ENCODE measurements at places on chromosomes 1 and 21. TPM values are rescaled to one million over a fixed set of nuclear protein-coding genes. Genes with fewer than 3 reads are reported as not detected.
A peak's percentile ranks its signal among the peaks of the same experiment; 100 is the strongest.

GRCh38 chr1:11796036-11796828 lies 9.5 kb downstream of the MTHFR start:
- no peak for DNase-seq

- DNase-seq, result no peak
Measured at GRCh38 chr1:149942207-149942606, 5.5 kb upstream of the MTMR11 start.

- DNase-seq, result no peak
Measured at GRCh38 chr1:87030740-87031690, 116.6 kb downstream of the HS2ST1 start.

DNA sequence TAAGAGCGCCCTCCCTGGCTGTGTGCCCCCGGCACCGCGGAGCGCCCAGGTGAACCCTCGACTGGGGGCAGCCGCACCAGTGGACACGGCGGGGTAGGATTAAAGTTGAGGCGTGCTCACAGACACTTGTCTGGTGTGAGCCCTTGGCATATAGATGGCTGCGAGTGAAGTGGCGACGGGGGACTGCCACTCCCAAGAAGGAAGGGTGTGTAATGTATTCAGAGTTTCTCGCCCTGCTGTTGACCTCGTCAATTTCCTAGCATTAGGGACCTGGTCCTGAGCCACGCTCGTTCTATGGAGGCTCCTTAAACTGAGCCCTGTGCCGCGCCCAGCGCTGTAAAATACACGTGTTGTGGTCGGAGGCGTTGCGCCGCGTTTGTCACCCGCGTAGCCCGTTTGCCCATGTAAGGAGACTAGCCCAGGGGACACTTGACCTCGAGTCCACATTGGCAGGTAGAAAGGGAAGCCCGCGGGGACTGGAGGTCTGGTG lies 554 bp downstream of the EVA1C start:
- no peak for DNase-seq

DNA sequence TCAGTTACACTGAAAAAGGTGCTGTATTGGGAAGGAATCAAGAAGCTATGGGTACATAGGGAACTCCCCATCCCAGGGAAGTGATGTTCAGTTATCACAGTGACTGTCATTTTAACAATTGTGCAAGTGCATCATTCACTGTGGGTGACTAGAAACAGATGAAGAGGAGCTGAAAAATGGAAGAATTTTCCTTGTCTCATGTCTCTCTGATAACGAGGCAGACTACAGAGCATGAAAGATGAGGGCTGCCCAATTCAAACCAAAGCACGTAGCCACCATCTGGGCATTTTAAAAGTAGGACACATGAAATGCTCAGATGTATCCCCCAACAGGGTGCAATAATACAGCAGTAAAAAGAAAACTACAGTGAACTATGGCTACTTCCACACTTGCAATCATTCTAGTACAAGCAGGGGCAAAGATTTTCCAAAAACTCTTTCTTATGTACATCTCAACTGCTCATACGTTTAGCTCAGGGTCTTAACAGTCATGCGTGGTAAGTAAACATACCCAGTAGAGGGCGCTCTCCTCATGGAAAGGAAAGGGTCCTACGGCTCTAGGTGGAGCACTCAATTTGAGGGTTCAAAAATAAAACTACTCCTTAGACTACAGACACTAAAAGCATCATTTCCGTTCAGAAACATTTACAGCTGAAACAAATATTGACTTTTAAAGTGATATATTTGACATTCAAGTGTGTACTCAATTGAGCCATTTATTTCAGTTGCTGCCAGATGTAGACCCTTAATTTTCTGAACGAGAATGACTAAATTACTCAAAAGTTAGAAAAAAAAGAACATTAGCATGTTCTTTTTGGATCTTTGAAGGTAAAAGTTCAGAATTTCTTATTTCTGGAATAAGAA lies 143.2 kb downstream of the KCTD3 start:
- DNase-seq, result peak; percentile 26

- no peak for DNase-seq
Measured at GRCh38 chr1:2529784-2530512, at the start of gene HES5. TSS of gene HES5 (minus strand) at chr1:2530263. CDS start at chr1:2530164, 99 bp downstream.

DNA sequence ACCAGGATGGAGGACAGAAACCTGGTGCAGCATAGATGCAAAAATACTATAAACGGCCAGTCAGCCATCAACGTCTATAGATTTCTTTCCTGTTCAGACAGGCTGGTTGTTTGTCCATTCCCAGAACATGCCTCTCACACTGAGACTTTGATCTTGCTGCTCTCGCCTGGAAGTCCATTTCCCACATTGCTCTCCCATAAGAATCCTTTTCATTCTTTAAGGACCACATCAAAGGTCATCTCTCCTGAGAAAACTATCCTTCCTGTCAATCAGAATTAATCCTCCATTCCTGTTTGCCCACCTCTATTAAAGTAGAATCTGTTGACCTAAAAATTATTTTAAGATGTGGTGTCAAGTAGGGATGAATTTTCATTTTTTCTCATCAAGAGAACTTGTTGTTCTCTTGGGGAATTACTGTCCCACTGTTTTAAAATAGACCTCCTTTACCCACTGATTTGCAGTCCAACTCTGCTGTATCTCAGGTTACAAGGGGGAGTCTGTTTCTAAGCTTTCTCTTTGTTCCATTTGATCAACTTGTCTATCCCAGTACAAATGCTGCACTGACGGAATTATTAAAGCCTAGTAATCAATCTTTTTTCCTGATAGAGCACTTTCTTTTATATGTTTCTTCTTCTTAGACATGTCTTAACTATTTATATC lies 172.7 kb downstream of the PATJ start:
- no peak for DNase-seq

The ANXA9 gene
- total RNA-seq, result not detected

DNA sequence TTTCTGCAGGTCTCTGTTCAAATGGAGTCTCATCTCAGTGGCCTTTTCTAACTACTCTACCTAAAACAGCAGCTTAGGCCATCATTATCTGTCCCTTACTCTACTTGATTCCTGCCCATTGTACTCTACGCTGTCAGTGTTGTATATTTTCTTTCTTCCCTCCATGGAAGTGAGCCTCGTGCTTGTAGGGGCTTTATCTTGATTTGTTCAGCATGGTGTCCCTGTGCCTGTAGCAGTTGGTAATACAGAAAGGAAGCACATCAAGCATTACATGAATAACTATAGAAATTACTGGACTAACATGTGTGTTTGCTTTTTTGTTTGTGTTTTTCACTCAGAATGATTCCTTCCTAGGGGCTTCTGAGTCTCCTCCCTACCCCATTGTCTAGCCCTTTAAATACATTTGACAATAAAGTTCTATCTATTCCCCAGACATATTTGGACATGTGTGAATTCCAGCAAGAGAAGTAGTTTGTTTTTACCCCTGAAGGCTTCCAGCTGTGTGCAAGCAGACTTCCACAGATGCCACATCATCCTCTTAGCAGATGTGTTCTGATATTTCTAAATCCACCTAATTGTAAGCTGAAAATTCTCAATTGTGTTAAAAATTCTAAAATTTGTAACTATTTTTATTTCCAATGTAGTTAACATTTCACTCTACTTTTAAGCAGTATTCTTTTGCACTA lies 40.3 kb downstream of the PRMT2 start:
- DNase-seq, result no peak

The C8B gene
- not detected for total RNA-seq

- DNase-seq, result no peak
Measured at GRCh38 chr1:212678456-212679410, 20.9 kb downstream of the BATF3 start.

- DNase-seq, result no peak
Measured at GRCh38 chr1:145995964-145996432, 381 bp downstream of the TXNIP start.

The OR2T35 gene
- total RNA-seq, result not detected

DNA sequence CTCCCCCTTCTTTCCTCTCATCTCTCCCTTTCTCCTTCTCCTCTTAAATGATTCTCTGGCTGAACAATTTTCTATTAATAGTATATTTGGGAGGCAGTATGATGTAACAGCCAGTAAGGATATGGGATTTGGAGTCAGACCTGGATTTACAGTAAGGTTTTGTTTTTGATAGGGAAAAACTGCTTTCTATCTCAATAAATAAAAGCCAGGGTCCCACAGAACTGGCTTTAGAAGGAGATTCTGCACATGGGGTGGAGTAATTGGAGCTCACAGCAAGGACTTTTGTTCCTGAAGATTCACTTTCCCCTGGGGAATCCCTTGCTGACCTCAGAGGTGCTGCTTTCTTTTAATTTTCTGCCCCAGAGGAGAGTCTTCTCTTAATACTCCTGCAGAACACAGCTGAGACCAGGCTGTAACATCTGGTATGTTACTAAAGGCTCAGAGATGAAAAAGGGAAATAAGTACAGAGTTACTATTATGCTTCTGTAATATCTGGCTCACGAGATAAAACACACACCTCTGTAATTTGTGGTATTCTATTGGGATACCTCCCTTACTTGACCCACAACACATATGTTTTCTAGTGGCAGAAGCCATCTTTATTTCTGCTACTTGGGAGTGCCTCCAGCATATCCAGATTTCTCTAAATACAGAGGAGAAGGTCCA lies 13.4 kb downstream of the EPB41 start:
- no peak for DNase-seq

DNA sequence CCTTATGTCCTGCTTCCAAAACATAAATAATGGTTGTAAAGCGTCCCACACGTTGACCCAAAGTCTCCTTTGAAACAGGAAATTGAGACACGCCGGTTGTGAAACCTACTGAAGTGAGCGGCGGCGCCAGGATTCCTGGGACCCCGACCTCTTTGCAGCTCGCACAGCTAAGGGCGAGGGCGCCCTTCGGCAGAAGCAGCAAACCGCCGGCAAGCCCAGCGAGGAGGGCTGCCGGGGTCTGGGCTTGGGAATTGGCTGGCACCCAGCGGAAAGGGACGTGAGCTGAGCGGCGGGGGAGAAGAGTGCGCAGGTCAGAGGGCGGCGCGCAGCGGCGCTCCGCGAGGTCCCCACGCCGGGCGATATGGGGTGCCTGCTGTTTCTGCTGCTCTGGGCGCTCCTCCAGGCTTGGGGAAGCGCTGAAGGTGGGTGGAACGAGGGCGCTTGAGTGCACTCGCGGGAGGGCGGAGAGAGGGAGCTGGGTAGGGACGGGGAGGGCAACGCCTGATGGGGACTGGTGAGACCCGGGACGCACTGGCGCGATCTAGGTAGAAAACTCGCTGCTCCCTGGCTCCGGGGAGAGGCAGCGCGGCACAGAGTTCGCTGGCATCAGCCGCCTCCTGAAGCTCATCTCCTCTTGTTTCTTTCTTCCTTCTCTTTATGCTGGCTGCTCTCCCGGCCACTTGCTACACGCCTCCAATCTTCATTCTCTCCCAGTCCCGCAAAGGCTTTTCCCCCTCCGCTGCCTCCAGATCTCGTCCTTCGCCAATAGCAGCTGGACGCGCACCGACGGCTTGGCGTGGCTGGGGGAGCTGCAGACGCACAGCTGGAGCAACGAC lies at the start of gene CD1D:
TSS of gene CD1D (plus strand) at position 155 of the 836 bp plus-strand sequence. CDS start at position 362, 207 bp downstream.
- DNase-seq, result no peak

GRCh38 chr1:67274623-67275325 lies 32.9 kb upstream of the IL12RB2 start:
- DNase-seq, result peak; percentile 54

The SLC9A1 gene
- total RNA-seq, result 24.8 TPM

The CYB561D1 gene
- 29.7 TPM for total RNA-seq

The SMCP gene
- total RNA-seq, result not detected

DNA sequence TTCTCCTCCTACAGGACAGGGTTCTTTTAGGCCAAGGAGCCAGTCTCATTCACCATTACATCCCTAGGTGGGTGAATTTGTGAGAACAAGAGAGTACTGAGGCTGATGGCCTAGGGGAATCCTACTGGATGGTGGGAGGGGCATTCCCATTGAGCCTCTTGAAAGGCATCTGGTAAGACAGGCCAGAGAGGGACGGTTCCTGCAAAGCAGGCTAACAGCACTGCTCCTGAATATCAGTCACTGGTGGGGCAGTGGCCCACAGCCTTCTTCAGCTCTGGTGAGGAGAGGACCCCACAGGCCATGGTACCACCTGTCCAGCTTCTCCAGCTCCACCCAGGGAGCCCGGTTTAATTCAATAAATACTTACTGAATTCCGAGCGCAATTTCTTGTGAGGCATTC lies 125.9 kb upstream of the EDN2 start:
- no peak for DNase-seq

DNA sequence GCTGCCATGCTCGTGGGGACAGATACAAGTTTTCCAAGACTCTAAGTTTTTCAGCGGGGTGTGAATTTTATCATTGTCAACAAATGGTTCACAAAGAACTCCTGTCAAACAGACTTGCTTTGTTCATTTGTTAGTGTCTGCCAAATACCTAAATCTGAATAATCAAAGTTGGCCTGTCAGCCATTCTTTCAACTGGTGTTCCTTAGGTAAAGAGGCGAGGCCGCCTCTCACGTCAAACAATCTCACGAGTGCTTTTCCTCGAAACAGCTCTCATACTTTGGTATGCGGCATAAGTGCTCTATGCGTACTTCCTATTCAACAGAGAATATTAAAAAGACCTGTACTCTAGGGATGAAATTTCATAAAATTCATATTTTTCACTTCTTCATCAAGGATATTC lies 51.4 kb upstream of the KANK4 start:
- DNase-seq, result no peak

Data from activated CD4-positive, alpha-beta T cell treated with anti-CD3 and anti-CD28 coated beads, Interleukin-2, amount 10 ng/mL, durations not matched to agents 7 days and 5 days (primary cell).